NB4 (cell line): ENCODE measurements at places on chromosomes 4 and X.

GRCh38 chr4:73187325-73187724 lies 71.3 kb downstream of the ANKRD17 start:
- DNase-seq: peak; percentile 19

DNA sequence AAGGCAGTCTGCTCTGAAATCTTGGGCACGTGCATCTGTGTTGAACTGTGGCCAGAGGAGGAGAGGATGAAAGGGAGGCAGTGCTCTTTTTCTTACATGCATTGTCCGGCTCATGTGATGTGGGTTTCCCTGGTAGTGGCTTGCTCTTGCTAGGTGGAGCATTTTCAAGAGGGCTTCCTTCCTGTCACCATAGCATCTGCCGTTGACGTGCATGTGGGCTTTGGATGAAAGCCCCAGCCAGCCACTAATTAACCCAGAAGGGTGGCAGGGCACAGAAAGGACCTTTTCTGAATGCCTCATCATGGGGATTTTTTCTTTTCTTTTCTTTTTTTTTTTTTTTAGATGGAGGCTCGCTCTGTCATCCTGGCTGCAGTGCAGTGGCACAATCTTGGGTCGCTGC lies 121.3 kb downstream of the GPR143 start:
- no peak for DNase-seq

DNA sequence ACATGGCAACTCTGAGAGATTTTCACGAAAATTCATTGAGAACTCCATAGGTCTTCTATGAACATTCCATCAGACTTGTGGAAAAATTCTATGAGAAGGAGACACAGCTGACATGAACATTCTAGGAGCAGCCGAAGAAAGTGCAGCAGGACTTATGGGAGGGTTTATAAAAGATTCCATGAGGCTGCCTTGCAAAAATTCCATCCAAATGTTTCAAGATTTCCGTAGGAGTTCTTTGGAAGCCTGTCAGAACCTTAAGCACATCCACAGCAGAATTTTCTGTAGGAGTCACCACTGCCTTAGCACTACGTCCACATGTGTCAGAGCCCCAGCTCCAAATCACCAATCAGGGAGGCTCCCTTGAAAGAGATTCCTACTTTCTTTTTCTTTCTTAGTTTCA lies 67.0 kb upstream of the MSX1 start:
- DNase-seq: no peak

- DNase-seq: no peak
Measured at GRCh38 chr4:69848028-69848427, 11.9 kb downstream of the SULT1E1 start.

DNA sequence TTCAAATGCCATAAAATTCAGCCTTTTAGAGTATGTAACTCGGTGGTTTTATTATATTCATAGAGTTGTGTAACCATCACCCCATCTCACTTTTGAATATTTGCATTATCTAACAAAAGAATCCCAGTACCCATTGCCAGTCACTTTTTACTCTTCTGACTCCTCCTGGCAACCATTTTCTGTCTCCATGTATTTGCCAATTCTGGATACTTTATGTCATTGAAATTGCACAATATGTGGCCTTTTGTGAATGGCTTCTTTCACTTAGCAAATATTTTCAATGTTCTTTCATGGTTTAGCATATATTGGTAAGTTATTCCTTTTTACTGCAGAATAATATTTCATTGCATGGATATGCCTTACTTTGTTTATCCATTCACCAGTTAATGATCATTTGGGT lies 79.9 kb downstream of the SLIT2 start:
- no peak for DNase-seq

- DNase-seq: peak; percentile 39
Measured at GRCh38 chrX:130109429-130110378, 593 bp downstream of the ELF4 start.

DNA sequence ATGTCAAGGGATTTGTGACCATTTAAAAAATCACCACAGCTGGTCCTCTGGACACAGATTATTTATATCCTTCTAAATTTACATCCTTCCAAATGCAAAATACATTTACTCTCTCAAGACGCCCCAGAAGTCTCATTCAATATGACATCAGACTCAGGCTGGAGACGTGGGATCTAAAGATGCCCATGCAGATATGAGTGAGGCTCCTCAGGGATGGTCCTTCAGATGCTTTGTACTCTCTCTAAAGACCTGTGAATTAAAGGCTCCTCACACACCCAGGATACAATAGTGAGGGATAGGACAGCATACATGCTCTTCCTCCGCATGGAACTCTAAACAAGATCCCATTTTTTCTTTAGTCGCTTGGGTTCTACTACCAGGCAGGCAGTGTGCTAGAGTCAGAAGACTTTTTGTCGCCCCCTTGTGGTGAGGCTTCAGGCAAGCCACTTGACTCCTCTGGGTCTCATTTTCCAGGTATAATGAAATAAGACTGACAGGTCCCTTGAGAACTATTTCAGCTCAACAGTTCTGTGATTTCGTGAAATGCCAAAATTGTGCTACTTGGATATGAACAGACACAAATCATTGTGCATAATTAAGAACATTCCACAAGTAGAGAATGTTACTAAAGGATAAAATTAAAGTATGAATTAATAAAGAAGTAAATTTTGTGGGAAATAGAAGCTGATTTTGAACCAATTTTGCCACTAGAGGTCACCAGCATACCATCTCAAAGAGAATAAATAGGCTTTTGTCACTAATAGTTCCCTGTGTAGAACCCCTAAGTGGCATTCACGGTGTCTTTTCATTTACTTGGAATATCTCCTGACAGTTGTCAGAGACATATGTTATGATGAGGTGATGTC lies 13.7 kb upstream of the SCOC start:
- DNase-seq: peak; percentile 85

DNA sequence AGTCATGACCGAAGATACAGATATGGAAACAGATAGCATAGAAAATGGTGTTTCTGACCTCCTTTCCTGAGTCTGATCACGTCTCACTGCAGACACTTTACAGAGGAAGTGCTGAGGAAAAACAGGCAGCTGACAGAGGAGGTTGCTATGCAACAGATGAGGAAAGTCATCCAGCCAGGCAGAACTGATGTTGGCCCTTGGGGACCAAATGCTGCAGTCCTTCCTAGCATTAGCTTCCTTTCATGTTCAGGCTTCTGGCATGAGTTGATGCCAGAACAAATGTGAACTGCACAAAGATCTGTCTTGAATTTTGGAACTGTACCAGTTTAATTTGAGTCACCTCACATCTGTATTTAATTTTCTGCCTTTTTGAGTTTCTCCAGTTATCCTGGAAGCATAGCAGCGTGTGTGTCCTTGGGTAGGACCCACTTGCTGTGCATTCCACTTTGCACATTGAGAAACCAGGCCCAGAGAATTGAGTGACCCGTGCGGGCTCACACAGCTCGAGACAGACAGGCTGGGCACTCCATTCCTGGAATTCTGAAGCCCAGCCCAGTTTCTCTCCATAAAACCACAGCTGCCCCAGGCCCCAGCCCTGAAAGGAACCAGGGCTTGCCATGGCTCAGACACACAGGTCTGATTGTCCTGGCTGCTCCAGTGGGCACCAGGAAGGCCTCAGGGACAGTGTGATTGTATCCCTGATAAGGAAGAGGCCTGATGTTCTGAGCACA lies 1.4 kb upstream of the MAGED1 start:
- DNase-seq: peak; percentile 32

- DNase-seq: no peak
Measured at GRCh38 chrX:86192827-86193226, 44.6 kb downstream of the DACH2 start.

GRCh38 chr4:134740290-134740689 lies 538.7 kb upstream of the PABPC4L start:
- peak; percentile 4 for DNase-seq

- no peak for DNase-seq
Measured at GRCh38 chr4:163556650-163557391, 62.3 kb downstream of the TMA16 start.

- no peak for DNase-seq
Measured at GRCh38 chr4:40118861-40119260, 62.2 kb downstream of the N4BP2 start.

- peak; percentile 19 for DNase-seq
Measured at GRCh38 chr4:26717332-26717731, 133.4 kb downstream of the TBC1D19 start.

DNA sequence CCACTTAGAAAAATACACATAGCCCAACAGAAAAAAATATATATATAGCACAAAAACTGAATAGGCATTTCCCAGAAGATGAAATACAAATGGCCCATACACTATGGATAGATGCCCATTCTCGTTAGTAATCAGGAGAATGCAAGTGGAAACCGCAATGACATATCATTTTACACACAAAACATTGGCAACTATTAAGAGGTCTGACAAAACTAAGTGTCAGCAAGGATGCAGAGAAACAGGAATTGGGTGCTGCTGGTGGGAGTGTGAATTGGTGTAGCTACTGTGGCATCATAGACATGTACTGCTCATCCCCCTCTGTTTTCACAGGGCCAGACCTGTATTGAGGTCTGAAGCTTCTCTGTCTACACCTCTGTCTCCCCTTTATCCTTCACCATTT lies 320.0 kb downstream of the IDS start:
- DNase-seq: no peak

DNA sequence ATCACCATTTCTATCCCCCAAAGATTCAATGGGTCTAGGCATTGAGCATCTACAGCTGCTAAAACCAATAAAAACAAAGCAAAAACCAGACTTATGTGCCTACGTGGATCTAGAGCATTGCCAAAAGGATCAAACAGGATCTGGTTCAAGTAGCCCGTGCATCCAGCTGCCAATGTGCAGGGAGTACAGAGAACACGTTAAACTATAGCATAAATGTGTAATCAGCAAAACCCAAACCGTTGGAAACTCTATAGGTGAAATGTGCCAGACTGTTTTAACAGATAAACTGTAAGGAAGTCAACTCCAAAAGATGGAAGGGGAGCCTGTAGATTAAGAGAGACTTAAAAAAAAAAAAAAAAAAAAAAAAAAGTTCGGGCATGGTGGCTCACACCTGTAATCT lies 58.5 kb downstream of the APOO start:
- DNase-seq: no peak

- no peak for DNase-seq
Measured at GRCh38 chr4:188550296-188550695, 411.1 kb downstream of the TRIML1 start.

DNA sequence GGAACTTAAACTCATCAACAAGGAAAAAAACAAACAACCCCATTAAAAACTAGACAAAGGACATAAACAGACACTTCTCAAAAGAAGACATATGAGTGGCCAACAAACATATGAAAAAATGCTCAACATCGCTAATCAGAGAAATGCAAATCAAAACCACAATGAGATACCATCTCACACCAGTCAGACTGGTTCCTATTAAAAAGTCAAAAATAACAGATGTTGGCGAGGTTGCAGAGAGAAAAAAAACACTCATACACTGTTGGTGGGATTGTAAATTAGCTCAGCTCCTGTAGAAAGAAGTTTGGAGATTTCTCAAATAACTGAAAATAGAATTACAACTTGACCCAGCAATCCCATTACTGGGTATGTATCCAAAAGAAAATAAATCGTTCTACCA lies 28.7 kb downstream of the APLN start:
- no peak for DNase-seq

DNA sequence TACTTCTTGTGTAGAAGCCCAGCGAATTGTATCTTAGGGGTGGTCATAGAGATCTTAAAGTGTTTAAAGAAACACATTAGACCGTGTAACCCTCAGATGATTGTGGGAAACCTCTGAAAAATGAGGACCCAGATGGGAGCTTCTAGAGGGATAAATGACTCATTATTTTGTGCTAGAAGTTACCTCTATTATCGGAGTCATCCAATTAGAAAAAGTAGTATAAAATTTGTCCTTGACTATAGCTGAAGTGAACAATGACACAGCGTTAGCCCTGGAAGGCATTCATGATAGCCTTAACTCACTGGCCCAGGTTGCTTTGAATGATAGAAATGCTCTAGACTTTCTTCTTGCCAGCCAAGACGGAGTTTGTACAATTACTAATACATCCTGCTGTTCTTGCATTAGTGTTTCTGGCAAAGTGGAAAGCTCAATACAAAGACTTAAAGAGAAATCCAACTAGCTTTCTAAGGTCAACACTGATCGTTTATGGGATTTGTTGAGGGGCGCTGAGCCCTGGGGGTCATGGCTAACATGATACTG lies 178.9 kb upstream of the VEGFC start:
- no peak for DNase-seq

GRCh38 chr4:54146139-54146538 lies 46.2 kb downstream of the GSX2 start:
- no peak for DNase-seq

GRCh38 chr4:138609943-138610350 lies 367.8 kb upstream of the SLC7A11 start:
- no peak for DNase-seq

DNA sequence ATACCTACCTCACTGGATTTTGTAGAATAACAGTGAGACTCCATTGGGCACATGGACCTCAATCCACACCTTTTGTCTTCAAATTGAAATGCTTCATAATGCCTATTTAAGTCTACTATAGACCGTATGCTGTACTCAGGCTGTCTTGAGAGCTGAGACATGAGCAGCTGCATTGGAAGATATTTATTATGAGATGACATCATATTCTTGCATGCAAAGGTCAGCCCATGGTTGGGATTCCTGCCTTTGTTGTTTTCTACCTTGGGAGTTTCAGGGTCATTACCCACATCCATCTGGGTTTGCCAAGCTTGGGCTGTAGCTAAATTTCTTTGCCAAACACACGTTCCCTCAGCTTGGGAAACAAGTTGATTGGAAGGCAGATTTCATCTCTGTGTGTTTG lies 33.2 kb upstream of the MAMLD1 start:
- no peak for DNase-seq

- DNase-seq: no peak
Measured at GRCh38 chr4:2096073-2096609, 37.0 kb downstream of the NAT8L start.

GRCh38 chr4:48939785-48940184 lies 33.2 kb upstream of the OCIAD2 start:
- no peak for DNase-seq

DNA sequence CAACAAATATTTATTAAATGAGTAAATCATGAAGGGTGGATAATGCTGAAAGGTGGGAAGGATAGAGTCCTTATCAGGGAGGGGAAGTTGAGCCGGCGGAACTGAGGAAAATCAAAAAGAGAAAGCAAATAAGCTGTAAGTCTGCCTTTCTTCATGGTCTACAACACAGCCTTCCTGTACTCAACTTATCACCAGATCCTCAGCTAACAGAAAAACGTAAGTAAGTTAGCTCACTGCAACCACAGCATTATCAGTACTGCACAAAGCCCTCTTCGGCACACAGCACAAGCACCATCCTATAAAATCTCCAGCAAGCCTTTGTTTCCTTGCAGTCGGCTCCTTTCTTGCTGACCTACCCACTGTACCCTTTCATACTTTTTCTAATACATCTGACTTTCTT lies 70.3 kb downstream of the CRMP1 start:
- DNase-seq: no peak

DNA sequence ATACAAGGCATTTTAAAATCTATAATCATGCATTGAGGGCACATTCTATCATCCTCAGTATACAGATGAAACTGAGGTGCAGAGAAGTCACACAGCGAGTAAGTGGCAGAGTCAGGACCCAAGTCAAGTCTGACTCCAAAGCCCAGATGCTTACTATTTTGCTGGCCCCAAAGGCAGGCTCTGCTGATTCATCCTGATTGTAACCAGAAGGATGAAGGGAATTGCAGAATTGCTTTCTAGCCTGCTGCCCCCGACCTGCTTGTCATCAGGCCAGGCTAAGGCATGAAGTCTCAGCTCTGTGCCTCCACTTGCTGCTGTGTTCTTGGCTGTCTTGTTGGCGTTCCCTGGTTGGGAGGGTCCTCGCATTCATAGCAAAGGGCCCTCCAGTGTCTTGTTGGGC lies 62.7 kb downstream of the SLC9A6 start:
- no peak for DNase-seq

- DNase-seq: peak; percentile 62
Measured at GRCh38 chrX:66000628-66001272, 39.1 kb downstream of the VSIG4 start.
